ENCODE measurements at places on chromosomes 1 and 21.

GRCh38 chr1:40732756-40733301, 41.3 kb downstream of the NFYC start:
- DNase-seq: no peak

DNA sequence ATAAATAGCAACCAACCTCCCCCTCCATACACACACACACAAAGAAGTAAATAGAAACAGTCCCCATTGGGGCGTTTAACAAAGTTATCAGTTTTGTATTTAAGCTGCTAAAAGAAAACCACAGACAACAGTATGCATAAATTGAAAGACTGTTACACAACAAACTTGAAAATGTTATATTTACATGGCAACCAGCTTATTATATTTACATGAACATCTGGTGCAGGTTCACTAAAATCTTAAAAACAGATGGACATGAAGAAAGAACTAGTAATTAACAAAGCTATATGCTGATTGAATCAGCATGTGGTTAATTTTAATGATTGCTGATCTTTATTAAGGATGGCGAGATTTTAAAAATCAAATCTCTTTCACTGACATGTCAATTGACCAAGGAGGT, 384.7 kb downstream of the LRRIQ3 start:
- no peak for DNase-seq

DNA sequence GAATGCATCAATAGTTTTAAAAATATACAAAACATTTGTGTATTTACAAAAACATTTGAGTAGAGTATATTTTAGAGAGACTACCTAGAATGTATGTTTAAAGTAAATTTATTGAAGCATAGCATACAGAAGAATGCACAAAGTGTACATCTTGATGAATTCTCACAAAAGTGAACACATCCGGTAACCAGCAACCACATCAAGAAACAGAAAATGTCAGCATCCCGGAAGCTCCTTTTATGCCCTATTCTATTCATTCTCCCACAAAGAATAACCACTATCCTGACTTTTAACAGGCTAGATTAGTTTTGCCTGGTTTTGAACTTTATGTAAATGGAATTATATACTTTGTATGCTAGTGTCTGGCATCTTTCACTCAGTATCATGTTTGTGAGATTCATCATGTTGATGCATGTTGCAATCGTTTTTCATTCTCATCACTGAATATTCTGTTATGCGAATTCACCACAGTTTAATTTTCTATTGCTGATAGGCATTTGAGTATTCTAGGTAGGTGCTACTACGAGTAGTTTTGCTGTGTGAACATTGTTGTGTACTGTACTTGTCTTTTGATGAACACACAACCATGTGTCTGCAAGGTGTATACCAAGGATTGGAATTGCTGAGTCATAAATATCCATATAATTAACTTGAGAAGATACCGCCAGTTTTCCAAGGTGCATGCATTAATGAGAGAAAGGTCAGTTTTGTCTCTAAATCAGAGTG, 75.4 kb downstream of the CACHD1 start:
- no peak for DNase-seq

GRCh38 chr1:43288058-43288784, 2.8 kb upstream of the C1orf210 start:
- no peak for DNase-seq

GRCh38 chr21:19648391-19648790, 1244.8 kb upstream of the TMPRSS15 start:
- no peak for DNase-seq

DNA sequence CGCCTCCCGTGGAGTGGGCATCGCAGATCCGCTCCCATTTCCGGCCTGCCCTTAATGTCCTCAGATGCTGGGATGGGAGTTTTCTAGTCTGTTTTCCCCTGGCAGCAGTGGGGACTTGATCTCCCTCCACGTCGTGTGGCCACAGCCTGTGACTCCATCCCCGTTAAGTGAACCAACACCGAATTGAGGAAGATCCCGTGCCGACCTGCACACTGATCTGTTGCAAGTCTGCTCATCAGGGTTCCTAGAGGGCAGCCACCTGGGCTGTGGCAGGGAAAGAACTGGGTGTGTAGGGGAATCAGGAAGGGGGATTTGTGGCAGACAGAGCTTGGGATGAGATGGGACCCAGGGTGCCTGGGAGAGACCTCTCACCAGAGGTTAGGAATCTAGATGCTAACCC, 23.3 kb upstream of the CDK18 start:
- no peak for DNase-seq

- DNase-seq: no peak
Observed at GRCh38 chr1:37033355-37034101, 787 bp downstream of the GRIK3 start.

- DNase-seq: no peak
Observed at GRCh38 chr1:65681096-65681495, 111.6 kb upstream of the PDE4B start.

DNA sequence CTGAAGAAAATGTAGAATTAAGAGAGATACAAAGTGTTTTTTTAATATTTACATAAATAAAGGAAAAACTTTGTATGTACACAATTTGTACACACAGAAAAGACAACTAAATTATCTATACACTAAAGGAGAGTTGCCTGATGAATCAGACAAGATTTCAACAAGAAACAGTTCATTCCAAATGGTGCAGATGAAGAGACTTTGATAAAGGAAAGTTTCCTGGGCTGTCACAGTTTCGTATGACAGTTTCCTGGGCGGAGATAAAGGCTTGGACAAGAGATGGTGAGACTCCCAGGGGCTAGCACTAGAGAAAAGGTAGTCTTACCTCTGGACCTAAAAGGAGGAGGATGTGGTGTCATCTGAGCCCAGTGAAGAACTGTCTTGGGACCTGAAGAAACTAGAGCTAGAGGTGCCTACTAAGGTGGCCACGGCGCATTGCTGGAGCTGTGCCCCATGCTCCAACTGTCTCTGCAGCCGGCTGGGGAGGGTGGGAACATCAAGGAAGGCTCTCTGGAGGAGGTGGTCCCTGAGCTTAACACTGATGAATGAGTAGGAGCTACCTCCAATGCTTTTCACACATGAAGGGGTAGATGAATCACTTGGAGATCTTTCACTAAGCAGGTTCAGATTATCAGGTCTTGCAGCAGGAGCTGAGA, 32.2 kb downstream of the ETS2 start:
- no peak for DNase-seq

GRCh38 chr1:12161662-12162458, 4.9 kb upstream of the TNFRSF1B start:
- no peak for DNase-seq

DNA sequence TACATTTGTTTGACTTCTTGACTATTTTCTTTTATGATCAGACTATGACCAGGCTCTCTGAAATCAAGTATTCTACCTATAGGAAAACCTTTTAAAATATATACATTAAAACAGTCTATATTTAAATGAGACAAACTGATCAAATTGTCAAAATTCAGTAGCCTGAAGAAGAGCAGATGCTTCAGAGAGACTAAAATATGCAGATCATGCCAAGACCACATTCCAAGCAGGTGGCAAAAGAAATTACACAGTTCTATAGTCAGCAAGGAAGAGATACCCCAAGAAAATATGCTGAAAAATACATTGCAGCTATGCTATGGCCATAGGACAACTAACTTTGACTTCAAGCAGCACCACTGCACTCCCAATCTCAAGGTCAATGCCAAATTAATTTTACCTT, 3.5 kb downstream of the LPGAT1 start:
- DNase-seq: no peak

- DNase-seq: peak; percentile 43
Observed at GRCh38 chr1:23478896-23479665, 4.9 kb downstream of the ASAP3 start.

DNA sequence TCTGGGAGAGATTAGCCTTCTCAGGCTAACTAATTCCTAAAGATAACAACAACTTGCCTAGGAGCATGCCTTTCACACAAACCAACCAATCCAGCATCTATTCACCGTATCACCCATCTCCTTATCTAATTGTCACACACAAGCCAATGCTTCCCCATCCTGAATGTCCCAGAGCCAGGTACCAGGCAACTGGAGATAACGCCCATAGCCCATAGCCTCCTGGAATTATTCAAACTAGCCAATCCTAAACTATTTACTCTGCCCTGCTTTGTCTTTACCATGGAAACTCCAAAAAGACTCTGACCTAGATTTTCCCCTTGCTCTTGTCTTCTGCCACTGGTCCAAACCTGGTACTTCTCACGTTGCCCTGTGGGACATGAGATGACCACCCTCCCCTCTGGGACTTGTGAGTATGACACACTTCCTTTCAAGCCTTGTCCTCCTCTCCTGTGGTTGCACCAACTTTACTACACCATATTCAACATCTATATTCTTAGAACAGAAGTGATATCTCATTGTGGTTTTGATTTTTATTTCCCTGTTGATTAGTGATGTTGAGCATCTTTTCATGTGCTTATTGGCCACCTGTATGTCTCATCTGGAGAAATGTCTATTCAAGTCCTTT, 8.8 kb upstream of the ATG4C start:
- no peak for DNase-seq

- no peak for DNase-seq
Observed at GRCh38 chr1:162193815-162194214, 124.3 kb downstream of the NOS1AP start.

GRCh38 chr1:39105841-39106765, 80.0 kb downstream of the NDUFS5 start:
- DNase-seq: peak; percentile 48

DNA sequence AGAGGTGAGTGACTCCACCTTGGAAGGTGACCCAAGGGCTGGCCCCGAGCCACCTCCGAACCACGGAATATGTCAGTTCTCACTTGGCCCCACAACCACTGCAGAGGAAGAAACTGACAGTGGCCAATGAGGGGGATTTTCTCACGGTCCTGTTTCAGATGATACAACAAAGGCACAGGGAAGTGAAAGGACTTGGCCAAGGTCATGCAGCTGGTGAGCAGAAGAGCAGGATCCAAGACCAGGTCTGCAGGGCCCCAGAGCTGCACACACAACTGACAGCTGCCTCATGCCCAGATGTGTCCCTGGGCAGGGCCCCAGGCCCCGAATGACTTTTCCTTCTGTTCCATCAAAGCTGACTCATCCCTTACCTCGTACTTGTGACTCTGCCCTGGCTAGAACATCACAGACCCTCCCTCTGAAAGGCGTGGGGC, 25.8 kb upstream of the EVA1B start:
- no peak for DNase-seq

GRCh38 chr1:38336301-38336923, 289.8 kb upstream of the POU3F1 start:
- DNase-seq: no peak

DNA sequence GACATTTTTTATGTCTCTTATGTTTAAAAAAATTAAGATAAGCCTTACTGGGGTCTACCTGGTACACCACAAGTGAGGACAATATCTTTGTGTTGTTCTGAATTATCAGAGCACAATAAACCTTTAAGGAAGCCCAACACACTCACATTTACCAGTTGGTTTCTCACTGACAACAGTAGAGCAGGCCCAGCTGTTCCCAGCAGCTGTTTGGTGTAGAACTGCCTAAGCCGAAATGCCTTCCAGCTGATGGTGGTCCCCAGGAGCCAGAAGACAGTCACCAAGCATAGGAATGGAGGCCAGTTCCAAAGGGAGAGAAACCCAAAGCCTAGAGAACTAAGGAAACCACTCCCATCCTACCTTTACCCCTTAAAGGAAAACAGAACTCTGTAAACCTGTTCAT, 428.6 kb upstream of the CAMK1G start:
- DNase-seq: no peak

GRCh38 chr1:227712648-227713047, 22.5 kb downstream of the JMJD4 start:
- DNase-seq: no peak

DNA sequence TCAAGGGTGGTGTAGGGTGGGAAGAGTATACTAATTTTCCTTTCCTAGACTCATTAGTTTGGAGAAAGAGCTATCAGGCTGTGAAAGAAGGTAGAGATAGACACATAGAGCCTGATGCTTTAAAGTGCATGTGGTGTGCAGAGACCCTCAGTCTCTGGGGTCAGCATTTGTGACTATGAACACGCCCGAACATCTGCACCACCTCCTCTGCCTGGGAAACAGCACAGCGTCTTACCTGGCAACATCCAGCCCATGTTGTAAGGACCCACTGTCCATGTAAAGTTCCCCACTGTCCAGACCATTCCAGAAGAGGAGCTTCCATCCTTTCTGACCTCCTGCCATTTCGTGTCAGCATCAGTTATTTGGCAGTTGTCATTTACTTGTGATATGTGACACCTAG, 83.4 kb downstream of the KCND3 start:
- no peak for DNase-seq

- no peak for DNase-seq
Observed at GRCh38 chr1:232109391-232109790, 482.8 kb downstream of the DISC1 start.

DNA sequence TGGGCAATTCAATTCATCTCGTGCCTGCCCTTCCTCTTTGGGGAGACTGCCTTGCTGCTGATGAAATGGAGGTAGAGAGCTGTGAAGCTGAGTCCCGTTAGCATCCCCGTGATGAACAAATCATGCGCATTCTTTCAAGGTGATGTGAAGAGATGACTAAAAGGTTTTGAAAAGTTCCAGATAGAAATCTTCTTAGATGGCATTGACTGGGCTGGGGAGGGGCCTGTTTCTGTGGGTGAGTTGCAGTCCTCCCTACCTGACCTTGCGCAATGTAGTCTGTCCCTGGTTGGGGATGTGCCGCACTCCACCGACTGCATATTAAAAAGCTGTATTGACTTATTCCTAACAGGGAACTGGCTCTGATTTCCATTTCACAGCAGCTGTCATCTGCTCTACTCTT, 49.6 kb downstream of the ST6GALNAC3 start:
- no peak for DNase-seq

- DNase-seq: no peak
Observed at GRCh38 chr1:64960731-64961130, 5.6 kb downstream of the JAK1 start.

- no peak for DNase-seq
Observed at GRCh38 chr1:201707656-201708055, 121.3 kb upstream of the IPO9 start.

DNA sequence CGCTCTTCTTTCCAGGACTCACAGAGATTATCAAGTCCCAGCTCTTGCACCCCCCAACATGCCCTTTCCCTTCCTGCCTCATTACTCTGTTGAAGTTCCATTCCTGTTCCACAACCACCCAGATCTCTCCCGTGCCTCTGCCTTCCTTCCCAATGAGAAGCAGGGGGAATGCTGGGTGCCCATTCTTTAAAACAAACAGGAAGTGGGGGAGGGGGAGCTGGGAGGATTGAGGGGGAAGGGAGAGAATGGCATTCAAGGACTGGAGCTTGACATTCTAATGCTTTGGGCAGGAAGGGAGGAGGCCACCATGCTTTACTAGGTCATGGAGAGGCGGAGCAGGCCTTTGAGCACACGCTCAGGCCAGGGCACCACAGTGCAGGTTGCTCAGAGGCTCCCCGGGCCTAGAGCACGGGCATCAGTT, 150.3 kb upstream of the IRF2BP2 start:
- no peak for DNase-seq

- no peak for DNase-seq
Observed at GRCh38 chr1:226588484-226588883, 39.9 kb downstream of the STUM start.

GRCh38 chr1:215054266-215054665, 28.3 kb upstream of the KCNK2 start:
- no peak for DNase-seq
